Psoas muscle (tissue), 8 donors: ENCODE measurements at places on chromosomes 1 and 21.

DNA sequence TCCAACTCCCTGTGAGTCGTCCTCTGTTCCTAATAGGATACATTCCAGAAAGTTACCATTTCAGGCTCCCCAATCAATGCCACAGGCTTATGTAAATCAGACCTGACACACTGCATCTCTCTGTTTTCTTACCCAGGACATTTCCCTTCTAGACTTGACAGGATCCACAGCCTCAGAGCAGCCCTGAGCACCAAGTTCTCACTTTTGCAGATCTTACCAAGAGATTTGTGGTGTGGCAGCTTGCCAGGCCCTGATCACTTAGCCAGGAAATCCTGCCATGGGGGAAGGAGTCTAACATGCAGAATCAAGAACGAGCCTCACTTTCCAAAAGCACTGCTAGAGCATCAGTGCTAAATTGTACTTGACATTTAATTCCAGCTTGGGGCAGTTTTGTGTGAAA, 202.9 kb downstream of the TBX15 start:
- peak; percentile 18 for DNase-seq

GRCh38 chr1:15928971-15929965, 46.6 kb downstream of the ZBTB17 start:
- no peak for DNase-seq

- no peak for DNase-seq
Measured at GRCh38 chr1:60898987-60899386, 183.4 kb upstream of the NFIA start.

- no peak for DNase-seq
Measured at GRCh38 chr1:61647142-61647541, 77.8 kb downstream of the TM2D1 start.

DNA sequence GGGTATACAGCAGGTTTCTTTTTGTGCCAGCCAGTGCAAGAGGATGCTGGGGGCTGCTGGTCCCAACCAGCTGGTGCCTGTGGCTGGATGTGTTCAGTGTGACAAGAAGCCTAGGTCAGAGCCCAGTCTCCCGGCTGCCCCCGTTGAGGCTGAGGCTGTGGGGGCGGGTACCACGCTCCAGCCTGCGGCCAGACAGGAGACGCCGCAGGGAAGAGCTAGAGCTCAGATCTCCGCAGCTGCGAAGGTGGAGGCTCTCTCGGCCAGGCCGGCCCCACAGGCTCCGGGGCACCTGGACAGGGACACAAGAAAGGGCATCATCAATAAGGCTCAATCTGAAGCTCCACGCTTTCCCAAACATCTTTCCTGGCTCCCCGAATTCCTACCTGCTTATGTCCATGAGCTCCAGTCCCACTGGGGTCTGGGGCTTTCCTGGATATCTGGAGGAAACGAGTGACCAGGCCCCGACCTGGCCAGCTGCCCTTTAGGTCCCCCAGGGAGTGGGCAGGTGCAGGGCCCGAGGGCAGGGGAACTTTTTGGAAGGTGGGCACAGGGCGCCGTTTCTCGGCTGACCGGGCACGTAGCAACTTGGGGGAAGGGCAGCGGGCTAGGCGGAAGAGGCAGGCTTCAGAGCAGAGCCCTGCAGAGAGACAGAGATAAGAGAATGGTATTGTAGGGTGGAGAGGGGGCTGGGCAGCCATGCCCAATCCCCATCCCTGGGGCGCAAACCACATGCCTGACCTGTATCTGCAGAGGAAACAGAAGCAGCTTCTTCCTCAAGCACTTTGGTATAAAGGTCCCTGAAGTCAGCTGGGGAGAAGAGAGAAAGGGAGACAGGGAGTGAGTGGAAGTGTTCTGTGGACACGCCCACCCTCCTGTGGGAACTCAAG, 7.4 kb downstream of the ENTREP3 start:
- DNase-seq: no peak

- no peak for DNase-seq
Measured at GRCh38 chr1:65964123-65964522, 171.4 kb downstream of the PDE4B start.

GRCh38 chr21:45592208-45592619, 50.0 kb upstream of the SLC19A1 start:
- DNase-seq: no peak

DNA sequence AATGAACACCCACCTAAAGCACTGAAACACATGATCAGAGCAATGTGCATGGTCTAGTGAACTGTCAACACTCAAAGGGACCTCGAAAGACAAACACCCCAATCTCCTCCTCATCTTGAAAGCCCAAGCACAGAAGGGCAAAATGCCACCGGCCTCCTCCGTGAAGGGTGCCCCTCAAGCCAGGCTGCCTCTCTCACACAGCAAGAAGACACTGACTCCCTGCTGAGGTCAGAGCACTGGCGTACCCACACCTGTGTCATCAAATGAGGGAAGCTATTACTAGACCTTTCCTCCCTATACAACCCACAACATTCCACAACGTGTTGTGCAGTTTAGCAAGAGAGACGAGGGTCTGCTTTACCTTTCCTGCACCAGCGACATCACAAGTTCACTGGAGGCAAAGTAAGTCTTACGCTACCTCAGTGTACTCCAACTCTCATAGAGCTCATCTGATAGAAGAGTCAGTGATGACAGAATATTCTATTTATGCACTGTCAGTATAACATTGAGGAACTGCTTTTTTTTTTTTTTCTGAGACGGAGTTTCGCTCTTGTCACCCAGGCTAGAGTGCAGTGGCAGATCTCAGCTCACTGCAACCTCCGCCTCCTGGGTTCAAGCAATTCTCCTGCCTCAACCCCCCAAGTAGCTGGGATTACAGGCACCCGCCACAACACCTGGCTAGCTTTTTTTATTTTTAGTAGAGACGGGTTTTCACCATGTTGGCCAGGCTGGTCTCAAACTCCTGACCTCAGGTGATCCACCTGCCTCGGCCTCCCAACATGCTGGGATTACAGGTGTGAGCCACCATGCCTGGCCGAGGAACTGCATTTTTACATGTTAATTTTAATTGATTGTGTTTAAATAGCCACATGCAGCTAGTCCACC, 3.3 kb downstream of the SH3BP5L start:
- no peak for DNase-seq

DNA sequence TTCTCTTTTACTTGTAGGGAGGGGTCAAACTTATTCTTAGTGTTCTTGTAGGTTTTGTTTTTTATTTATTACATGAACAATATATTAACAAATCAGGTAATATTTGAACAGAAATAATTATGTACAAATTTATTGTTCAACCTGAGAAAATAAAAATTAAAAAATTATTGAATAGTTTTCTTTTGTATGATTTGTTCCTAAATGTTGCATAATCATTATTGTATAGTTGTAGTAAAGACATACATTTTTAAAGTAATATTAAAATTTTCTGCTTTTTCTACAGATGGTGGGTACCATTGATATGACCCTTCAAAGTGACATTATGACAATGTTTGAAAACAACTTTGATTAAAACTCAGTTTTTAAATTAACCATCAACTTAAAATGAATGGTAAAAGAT, 15.9 kb upstream of the EPHX4 start:
- DNase-seq: no peak

DNA sequence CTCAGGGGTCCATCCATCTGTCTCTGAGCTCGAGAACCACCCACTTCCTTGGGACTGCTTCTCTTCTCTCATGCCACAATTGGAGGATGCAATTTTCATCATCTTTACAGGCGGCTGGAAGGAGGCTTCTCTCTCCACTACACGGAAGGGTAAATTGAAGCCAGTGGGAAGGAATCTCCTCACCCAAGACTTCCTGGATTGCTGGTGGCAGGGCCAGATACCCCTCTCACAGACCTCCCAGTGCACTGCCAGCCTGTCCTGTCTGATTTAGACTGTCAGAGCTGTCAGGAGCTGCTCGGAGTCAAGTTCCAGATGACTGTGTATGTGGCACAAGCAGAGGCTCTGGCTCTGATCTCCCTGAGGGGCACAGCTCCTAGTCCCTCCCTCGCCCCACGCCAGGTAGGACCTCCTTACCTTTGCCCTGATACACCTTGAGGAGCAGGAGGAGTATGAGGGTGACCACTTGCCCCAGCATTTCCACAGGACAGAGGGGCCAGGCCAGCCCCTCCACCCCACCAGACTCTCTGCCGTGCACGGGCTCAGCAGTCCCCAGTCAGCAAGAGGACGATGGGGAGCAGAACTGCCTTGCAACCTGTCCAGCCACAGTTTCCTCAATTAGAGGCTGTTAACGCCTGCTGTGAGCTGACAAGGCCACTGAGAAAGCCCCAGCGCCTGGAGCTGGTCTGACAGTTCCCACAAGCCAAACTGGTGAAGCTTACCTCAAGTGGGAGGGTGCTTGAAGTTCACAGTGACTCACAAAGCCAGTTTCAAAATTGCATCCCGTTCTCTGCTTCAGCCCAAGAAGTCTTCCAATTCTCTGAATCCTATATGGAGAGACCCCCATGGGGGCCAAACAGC, at the start of gene CD244:
CD244 (minus strand) TSS at position 685 of the 858 bp plus-strand sequence; CDS start at position 475, 210 bp downstream.
- DNase-seq: no peak

DNA sequence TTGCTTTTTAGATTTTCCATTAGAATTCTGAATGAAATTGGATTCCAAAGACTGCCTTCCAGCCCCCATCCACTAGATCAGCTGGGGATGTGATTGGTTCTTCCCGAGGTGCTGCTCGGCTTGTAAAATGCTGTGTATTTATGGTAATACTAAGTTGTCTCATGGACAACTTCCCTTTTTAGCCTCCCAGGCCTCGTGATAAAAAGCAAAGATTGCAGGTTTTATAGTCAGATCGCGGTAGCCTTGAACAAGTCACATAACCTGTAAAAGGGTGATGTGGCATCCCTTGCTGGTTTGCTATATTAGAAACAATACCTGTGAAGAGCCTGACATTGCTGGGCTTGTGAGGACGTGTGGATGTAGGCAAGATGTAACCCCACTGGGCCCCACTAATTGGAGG, 10.4 kb downstream of the MUL1 start:
- DNase-seq: no peak

DNA sequence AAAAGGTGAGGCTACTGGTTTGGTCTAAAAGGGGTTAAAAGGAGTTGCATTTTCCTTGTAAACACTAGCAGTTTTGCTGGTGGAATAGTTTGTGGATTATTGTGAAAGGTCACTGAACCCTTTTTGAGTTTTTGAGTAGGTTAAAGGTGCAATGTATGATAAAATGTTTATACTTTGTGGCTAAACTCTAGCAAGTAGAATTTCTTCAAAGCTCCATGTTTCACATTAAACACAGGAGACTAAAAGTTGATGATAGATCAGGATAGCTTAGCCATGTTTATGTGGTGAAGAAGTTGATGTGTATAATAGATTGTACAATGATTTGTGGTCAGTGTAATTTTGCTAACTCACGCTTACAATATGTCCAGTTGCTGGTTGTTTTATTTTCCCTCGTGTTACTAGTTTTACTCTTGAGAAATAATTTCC, 13.1 kb downstream of the ZNF326 start:
- DNase-seq: no peak

GRCh38 chr21:40602080-40602479, 244.9 kb downstream of the DSCAM start:
- peak; percentile 16 for DNase-seq

DNA sequence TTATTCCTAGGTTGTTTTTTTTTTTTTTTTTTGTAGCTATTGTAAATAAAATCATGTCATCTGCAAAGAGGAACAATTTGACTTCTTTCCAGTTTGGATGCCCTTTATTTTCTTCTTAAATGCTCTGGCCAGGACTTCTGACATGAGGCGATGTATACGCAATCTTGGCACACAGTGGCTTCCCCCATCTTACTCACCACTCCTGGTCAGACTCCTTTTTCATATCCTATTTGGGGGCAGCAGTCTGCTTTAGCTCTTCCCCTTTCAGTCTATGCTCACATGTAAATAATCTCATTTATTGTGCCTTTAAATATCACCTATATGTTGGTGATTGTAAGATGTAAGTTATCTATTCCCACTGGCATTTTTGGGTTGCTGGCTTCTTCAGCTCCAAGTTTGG, 56.1 kb downstream of the SLAMF6 start:
- DNase-seq: no peak

DNA sequence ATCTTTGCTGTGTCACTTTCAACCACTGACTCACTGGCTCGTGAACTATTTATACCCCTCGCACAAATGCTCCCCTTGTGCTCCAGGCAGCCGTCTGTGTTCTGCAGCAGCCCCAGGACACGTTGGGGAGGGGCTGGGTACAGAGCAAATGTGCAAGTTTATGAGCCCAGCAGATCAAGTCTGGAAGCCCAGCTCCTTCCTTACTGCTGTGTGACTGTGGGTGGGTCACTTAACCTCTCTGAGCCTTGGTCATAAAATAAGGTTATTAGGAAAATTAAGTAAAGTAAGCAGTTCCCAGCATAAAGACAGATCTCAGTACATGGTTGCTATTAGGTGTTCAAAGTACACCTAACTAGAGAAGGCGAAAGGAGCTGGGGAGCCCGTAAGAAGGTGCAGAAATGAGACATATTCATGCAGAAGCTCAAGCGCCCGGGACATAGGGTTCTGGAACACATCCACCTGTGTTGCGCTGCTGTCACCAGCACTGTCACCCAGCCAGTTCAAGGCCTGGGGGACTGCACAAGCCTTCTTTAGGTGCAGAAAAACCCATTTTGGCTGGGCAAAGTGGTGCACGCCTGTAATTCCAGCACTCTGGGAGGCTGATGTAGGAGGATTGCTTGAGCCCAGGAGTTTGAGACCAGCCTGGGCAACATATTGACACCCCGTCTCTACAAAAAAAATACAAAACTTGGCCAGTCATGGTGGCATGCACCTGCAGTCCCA, 13.8 kb downstream of the EFHD2 start:
- no peak for DNase-seq

DNA sequence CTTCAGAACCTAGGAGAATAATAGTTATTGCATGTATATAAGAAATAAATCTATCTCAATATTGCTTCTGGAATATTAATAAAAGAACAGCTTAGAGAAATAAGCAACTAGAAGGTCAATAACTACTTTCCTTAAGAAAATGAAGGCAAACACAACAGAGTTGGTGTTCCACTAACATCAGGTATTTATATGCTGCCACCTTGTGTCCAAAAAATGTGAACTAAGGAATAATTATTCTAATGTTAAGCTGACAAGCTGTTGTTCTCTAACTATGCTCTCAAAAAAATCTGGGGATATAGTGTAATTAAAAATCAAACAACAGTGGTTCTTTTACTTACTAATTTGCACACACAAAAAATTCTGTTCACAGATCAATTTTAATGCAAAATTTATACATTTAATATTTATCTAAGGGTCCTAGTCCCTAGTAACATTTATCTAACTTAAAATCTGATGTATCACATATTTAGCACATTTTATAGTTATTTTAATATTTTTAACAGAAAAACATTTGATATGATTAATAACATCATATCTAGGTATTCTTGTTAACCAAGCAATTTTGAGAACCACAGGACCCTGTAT, 39.6 kb downstream of the UCHL5 start:
- no peak for DNase-seq

DNA sequence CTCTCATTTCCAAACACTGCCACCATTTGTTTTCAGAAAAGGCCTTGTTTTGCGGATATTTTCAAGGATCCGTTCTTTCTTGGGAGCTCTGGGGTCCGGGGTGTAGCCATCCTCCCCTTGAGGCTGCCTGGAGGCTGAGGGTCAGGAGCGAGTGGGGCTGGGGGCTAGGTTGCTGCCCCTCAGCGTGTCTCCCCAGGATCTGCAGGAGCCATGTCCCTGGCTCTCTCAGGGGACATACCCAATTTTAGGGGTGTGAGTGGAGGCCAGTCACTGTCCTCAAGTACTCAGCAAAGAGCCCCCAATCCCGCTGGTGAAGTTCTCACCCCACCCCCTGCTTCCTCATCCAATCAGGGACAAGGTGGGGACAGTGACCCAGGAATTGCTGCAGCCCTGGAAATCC, 15.0 kb upstream of the PRDM16 start:
- no peak for DNase-seq
